ENCODE measurements at places on chromosomes 3 and 15. TPM values are rescaled to one million over a fixed set of nuclear protein-coding genes. Genes with fewer than 3 reads are reported as not detected.

CCDC33 gene
- total RNA-seq = not detected

UBE3A gene
- total RNA-seq = 131 TPM

MYO5C gene
- 0.45 TPM for total RNA-seq

ALG1L2 gene
- 1.7 TPM for total RNA-seq

EIF2B5 gene
- total RNA-seq = 44.5 TPM

SLC25A26 gene
- total RNA-seq = 23.3 TPM

GOLGA6C gene
- total RNA-seq = not detected

CEP152 gene
- total RNA-seq = 7.2 TPM

CTXND1 gene
- total RNA-seq = not detected

RASGRP1 gene
- total RNA-seq = 122 TPM

CACNA2D3 gene
- not detected for total RNA-seq

PIF1 gene
- total RNA-seq = 6.2 TPM

C3orf52 gene
- total RNA-seq = 0.42 TPM

CFAP92 gene
- 0.26 TPM for total RNA-seq

ERC2 gene
- not detected for total RNA-seq

GHRL gene
- total RNA-seq = 1.4 TPM

CCR3 gene
- 1.5 TPM for total RNA-seq

PPP1R14D gene
- not detected for total RNA-seq

DLEC1 gene
- 6.1 TPM for total RNA-seq

IL5RA gene
- 12.4 TPM for total RNA-seq

Measured in natural killer cell (primary cell).